Mesothelial cell of epicardium (in vitro differentiated cells): ENCODE measurements at places on chromosomes 5 and 9.

GRCh38 chr5:77200663-77201062, 9.8 kb upstream of the PDE8B start:
- DNase-seq: no peak

DNA sequence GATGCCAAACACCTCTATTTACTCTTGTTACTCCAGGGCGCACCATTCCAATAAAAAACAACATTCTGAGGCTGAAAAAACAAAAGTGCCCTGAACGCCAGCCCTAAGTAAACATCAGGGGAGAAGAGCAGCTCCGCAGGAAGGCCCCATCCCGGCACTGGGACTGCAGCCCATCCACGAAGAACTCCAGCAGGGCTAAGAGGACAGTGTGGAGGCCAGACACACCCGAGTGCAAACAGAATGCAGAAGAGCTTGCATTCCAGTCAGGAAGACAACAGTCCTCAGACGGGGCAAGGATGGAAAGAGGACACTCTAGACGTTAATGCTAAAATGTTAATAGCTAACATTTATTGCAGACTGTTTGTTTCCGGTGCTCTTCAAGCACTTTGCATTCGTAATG, 33.0 kb downstream of the FAM240B start:
- DNase-seq: no peak

DNA sequence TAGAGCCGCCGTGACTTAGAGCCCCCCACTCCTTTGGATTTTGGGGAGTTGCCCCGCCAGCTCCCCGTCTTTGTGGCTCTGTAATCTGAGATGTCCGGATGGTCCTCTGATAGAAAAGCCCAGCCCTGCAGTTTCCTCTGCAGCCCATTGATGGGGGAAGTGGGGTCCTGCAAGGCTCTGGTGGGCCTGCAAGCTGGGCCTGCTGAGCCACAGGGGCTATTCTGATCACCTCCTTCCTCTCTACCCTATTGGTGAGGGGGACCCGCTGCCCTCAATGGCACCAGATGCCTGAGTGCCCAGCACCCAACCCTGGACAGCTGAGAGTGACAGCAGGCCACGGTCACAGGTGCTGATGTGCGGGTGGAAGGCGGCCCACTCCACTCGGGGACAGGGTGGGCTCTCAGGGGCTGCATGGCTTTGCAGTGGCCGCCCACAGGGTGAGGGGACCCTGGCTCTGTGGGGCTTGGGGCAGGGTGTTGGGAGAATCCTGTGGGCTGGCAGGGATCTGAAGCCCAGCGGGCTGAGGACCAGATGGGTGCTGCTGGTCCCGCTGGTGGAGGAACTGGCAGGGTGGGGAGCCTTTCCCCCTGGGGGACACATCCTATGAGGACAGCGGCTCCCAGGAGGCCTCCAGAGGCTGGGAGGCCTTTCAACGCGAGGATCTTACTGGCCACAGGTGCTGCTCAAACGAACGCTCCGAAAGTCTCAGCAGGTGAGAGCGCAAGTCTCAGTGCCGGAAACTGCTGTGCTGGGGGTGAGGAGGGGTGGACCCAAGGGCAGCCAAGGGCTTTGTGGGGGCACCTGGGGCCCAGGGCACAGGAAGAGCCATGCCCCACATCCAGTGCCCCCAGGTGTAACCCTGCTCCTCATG, 30.0 kb upstream of the LPCAT1 start:
- DNase-seq: no peak

GRCh38 chr5:128965011-128965637, at the start of gene SLC27A6:
Gene SLC27A6 (plus strand): TSS chr5:128965488. CDS start chr5:128966138, 650 bp downstream.
- DNase-seq: peak; percentile 40

DNA sequence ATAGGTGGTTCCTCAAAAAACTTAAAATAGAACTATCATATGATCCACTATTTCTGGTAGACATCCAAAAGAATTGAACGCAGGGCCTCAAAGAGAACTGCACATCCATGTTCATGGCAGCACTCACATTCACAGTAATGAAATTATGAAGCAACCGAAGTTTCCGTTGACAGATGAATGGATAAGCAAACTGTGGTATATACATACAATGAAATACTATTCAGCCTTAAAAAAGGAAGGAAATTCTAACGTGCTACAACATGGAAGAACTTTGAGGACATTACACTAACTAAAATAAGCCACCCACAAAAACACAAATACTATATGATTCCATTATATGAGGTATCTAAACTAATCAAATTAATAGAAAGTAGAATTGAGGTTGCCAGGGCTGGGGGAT, 18.5 kb downstream of the CENPK start:
- DNase-seq: no peak

GRCh38 chr5:117434254-117434653, 859.6 kb upstream of the SEMA6A start:
- no peak for DNase-seq

DNA sequence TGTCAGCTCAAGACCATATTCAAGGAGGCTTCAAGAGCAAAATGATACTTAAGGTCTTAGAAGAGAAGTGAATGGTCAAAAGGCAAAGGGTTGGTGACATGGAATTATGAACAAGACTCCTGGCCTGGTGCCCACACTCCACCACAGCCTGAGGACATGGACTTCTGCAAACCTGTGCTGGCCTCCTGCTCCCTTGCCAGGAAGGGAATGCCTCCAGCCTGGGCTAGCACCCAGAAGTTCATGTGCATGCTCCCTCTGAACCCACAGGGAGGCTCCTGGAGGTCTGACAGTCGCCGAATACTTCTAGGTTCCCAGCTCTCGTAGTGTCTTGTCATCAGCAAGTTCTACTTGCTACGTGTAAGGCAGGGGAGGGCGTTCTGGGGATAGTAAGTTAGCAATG, 156.7 kb downstream of the FSTL4 start:
- DNase-seq: no peak
